NCI-H2081 (cell line): ENCODE measurements at places on chromosomes 11 and 22.

DNA sequence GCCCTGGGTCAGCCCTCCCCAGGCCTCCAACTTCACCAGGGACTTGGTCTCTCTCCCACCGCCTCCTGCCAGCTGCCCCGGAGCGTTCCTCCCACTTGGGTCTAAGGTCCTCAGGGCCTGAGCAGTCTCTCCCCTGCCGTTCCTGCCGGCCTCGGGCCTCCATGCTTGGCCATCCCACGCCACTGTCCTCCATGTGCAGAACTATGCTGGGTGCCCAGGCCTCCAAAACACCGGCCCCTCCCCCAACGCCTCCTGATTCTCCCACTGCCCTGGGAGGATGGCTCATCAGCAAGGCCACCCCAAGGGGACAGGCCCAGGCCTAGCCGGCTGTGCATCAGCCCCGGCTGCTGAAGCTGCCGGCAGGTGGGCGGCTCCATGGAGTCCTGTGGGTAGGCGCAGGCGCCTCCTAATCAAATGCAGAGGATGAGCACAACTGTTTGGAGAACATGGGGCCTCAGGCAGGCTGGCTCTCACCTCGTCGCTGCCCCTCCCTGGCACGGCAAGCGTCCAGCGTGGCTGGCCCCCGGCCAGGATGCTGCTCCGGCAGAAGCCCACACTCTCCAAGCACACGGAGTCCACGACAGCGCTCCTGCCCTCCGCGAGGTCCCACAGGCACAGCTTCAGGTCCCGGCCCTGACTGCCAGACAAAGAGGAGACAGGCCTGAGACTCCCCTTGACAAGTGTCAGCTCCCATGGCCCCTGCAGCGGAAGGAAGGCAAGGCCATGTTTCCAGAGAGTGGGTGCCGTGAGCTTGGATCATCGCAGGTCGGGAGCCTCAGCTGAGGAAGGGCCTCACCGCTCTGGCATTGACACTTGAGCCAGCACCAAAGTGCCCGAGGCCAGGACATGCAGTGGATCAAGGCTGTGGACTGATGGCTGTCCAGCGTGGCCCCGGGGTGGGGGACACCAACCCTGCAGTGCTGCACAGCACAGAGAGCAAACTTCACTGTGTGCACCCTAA, 42.6 kb downstream of the GNB1L start:
- DNase-seq = no peak

DNA sequence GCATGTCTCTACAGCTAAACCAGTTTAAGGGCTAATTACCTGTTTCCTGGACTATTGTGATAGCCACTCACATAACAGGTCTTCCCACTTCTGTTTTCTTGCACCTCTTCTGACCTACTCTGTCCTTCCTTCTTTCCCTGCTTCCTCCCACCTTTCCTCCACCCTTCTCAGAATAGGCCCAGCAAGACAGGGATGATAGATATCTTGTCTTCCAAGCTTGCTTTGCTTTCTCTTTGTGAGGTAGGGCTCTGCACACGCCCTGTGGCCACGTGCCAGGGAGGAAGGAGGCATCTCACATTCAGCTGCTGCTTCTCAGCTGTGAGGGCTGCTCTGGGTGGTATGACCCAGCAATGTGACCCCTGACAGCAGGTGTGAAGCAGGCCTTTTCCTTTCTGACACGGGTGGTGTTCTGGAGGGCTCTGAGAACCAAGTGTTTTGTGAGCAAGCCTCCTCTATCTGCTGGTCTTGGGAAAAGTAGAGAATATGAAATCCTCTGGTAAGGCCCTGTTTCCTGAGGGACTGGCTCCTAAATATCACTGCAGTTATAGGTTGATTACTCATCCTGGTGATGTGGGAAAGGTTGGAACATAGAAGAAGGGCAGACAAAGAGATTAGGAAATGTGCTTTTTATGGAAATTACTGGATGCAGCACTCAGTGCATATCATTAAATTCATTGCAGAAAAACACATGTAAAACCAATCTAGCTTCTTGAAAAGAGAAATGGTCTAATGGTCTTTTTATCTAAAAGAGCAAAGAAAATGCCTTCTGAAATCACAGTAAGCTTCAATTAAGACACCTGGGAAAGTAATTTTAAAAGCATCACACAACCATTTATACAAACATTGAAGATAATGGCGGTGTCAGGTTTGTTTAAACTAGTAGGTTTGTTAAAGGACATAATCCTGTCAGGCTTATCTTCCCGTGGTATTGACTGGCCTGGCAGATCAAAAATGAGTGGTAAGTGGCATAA, 8.5 kb downstream of the AMOTL1 start:
- DNase-seq = peak; percentile 92

- no peak for DNase-seq
Observed at GRCh38 chr11:8032576-8033304, 45.6 kb downstream of the EIF3F start.

GRCh38 chr11:27234043-27234668, 128.9 kb downstream of the CCDC34 start:
- no peak for DNase-seq

GRCh38 chr11:117878314-117878938, 2.0 kb upstream of the FXYD6 start:
- DNase-seq = no peak

DNA sequence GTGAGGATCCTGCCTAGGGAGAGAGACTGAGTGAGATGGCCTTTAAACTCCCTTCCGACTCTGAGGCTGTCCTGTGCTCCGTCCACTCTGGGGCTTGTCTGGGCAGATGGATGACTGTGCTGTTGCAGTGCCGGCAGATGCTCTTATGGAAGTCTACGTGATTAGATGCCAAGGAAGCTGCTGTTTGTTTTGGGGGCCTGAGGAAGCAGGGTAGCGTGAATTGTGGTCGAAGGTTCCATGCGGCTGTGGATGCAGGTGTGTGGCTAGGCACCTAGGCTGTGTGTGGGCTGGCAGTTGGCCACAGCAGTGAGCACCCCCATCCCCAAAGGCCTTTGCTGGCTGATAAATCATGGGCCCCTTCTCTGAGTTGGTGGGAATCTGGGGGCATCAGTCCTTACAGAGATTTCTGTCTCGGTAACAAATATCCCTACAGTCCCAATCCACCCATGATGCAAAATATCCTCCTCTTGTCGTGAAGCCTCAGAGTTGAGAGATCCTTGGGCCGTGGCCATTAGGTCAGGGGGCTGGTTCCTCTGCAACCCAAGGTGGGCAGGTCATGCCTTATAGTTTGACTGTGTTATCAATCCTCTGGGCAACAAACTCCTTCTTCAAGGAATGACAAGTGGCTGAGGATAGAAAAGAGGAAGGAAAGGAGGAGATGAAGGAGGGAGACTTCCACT, 31.2 kb downstream of the AMPD3 start:
- DNase-seq = no peak

DNA sequence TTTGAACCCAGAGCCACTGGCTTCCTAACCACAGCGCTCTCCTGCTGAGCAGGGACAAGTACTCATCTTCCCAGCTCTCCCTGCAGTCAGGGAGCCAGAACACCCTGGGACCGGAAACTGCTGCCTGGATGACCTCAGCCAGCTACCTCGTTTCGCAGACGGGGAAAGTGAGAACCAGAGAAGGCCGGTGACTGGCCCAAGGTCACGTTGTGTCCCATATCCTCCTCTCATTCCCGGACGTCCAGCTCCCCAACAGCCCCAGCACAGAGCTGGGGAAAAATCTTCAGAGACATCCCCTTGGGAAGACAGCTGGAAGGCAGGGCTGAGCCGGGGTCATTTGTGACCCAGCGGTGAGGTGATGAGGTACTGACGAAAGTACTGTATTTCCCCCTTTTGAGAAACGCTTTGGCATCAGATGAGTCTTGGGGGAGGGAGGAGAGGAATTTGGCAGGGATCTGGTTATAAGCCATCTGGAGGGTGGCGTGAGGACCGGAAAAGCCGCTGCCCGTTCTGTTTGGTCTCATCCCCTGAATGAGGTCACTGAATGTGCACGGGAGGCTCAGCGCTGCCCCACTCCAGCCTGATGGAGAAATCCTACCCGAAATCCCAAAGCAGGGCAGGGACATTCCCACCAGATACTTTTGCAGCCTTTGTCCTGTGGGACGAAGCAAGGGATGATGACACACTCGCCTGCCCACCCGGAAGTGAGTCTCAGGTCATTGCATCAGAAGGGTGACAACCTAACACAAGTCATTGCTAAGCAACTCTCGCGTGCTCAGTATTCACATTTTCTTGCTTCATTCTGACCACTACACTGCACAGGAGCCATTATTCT, 41.1 kb downstream of the LIF start:
- DNase-seq = no peak

GRCh38 chr11:118638726-118639125, 31.3 kb downstream of the PHLDB1 start:
- no peak for DNase-seq

GRCh38 chr11:83826078-83826477, 539.9 kb upstream of the CCDC90B start:
- no peak for DNase-seq
